Mucosa of descending colon (tissue), 3 donors: ENCODE measurements at places on chromosomes 16 and 17. TPM values are rescaled to one million over a fixed set of nuclear protein-coding genes. Genes with fewer than 3 reads are reported as not detected.

SOST gene
- not detected for total RNA-seq

SAT2 gene
- total RNA-seq: 49.1 TPM

PPP4C gene
- total RNA-seq: 102 TPM

FOXN1 gene
- total RNA-seq: not detected

TBC1D3E gene
- not detected for total RNA-seq

TVP23A gene
- not detected for total RNA-seq

DNA sequence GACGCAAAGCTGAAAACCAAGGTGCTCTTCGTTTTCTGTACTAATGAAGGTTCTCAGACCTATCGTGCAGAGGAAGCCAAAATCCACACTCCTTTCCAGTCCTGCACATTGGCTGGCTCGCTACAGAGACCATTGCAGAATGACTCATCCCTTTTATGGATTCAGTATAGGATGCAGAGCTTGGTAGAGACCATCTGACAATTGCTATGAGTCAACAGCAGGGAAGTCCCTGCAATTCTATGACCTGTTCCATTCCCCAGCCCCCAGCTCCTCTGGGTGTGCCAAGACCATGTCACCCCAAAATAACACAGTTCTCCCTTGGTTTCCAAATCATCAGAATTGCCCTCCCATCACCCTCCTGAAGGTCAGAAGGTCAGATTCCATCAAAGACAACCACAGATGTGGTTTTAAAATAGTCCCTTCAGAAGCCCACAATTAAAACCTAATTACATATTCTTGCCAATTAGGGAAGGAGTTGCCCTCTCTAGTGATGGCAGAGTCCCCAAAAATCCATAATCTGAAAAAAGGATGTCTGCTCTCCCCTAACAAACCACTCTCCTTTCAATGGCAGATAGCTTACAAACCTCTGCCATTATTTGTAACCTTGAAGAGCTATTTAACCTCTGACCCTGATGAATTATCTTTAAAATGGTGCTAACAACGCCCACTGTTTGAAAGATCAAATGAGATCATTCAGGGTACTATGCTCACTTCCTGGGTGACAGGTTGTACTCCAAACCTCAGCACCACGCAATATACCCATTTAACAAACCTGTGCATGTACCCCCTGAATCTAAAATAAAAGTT lies 108.2 kb upstream of the RBBP6 start:
- no peak for DNase-seq

DNA sequence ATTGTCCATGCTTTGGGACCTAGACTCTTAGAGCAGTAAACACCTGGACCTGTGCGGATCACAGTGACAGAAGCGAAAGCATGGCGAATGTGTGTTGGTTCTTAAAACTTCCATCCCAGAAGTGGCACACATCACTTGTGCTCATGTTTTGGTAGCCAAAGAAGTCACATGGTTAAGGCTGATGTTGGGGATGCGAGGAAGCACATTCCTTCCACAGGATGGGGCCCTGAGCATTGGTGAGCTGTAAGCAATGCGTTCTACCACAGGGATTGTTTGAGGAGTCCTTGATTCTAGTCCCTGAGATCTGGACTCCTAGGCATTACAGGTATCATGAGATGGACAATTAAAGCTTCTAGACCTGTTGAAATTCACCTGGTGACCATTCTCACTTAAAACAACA lies 375.9 kb downstream of the UTP18 start:
- no peak for DNase-seq
